ENCODE measurements at places on chromosomes 16 and 17.

GRCh38 chr17:48283411-48283810 is 146.6 kb downstream of the SKAP1 start:
- no peak for DNase-seq

DNA sequence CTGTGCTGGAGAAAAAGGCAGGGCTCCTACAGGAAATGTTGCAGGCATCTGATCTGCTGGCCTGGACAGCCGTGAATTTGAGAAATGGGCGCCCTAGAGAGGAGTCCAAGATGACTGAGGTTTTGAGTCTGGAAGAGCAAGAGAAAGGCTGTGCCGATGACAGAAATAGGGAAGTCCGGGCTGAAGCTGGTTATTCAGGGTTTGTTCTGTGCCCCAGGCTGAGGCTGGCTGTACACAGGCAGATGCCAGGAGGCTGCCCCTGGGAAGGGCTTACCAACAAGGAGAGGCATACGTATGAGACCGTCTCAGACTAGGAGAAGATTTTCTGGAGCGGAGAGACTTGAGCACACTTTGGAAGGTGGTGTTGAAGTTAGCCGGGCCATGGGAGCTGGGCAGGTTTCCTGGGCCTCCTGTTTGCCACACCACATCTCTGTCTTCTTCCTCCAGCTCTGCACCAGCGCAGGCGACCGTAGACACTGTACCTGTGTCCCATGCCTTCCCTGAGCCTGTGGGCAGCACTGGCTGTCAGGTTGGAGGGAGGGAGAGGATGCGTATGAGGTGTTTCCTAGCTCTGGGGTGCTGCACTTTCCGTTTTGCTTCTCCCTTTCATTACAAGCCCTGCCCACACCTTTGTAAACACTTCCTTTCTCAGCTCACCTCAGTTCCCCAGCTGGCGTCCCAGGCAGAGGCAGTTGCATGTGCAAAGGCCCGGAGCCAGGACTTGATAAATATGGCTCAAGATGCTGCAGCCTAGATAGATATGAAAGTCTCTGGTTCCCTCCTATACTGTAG is 80.8 kb downstream of the SPECC1 start:
- DNase-seq = no peak

DNA sequence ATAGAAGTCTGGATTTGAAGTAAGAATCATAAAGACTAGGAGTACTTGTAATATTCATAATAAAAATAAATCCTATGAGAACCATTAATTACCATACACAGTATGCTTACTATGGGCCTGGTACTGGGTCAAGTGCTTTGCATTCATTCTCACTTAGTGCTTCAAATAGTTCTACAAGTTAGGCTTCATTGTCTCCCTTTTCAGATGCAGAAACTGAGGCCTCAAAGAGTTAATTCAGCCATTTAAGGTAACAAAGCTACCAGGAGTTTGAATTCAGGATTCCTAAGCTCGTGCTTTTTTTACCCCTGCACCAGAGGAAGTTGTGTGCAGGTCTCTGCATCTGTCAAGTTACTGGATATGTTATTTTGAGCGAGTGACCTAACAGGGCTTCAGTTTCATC is 1098.4 kb upstream of the EEF2KMT start:
- no peak for DNase-seq

GRCh38 chr16:3099732-3100499 is 822 bp upstream of the ZSCAN10 start:
- DNase-seq = peak; percentile 80

DNA sequence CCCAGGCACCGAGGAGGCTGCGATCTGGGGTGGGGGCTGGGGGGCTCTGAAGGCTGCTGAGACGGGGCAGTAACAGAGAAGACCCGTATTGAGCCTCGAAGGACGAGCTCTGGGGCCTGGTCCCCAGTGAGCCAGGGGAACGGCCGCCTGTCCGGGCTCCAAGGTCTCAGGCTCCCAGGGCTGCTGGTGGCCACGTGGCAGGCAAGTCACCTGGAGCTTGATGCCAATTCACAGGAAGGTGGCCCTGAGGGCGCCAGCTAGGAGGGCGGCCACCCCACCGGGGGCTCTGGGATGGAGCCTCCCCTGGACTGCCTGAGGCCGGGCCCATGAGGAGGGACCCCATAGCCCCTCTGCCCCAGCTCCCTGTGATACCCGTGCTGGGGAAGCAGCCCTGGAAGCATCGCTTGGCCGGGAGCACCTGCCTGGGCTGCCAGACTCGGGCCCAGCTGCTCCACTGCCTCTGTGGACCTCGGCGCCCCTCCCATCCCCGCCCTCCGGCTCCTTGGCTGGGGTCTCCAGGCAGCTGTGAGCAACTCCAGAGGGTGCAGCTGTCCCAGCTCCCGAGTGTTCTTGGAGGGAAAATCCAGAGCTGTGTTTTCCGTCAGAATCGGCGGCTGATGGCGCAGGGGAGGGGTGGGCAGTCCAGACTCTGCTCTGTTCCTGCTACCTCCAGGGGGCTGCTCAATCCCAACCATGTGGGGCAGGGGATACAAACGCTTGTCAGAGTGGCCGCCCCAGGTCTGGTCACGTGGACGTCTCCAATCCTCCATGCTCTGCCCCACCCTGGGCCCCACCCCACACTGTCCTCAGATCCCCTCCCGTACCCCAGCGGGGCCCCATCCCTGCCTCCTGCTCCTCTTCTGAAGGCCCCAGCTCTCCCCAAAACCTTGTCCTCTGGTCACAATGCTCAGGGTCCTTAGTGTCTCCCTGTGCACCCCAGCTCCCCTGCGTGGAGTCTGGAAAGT is 67.2 kb upstream of the GNG13 start:
- DNase-seq = no peak

DNA sequence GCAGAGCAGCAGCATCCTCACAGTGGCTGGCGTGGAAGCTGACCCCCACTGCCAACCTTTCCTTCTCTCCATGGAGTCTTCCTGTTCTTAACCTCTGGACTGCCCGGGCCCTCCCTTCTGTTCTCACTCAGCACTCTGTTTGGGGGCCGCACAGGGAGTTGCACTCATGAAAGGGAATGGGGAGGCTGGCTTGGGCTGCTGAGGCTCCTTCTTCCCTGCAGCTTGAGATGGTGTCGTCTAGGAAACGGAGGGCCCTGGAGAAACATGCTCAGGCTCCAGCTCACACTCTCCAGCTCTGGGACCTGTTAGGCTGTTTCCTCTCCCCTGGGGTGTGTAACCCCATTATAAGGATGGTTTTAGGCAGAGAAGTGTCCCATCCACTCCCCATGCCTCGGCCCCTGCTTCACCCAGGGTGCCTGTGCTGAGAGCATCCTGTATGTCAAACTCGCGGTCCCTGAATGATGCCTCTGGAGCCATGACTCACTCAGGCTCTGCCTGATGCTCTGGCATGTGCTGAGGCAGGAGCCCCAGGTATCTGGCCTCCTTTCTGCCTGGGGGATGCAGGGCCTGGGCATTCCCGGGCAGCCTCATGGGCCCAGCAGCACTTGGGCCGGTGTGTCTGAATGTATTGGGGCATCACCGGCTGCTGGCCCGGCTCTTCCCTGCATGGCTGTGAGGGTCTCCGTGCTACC is 18.9 kb downstream of the TMEM94 start:
- DNase-seq = no peak
